ENCODE measurements at places on chromosomes 3 and 15.

- no peak for DNase-seq
- H3K27me3 ChIP-seq = peaks cover 16% of the 10 kb centered on the region
- no peak overlapping the region for H3K4me3 ChIP-seq
- no peaks in the 10 kb centered on the region for H3K36me3 ChIP-seq
- H3K4me1 ChIP-seq = no peaks in the 10 kb centered on the region
- no peak overlapping the region for H3K27ac ChIP-seq
Measured at GRCh38 chr3:134029256-134029733, 430 bp downstream of the SLCO2A1 start.

DNA sequence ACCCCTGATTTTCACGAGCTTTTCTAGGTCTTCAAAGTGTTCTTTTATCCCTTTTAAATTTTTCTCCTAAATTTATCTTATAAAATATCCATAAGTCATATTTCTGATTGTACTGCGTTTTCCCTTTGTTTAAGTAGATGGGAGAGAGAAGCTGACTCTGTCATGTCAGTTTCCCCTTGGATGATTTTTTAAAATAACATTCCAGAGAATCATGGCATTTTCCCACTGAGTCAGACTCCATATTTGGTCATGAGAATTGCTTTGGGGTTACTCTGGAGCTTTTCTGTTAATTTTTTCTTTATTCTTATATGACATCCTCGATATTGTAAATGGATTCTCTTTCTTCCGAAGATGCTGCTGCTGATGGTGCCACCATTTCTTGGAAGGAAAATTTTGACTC lies 28.6 kb upstream of the UMPS start:
- H3K36me3 ChIP-seq = no peaks in the 10 kb centered on the region
- H3K27ac ChIP-seq = no peak overlapping the region
- no peaks in the 10 kb centered on the region for H3K4me1 ChIP-seq
- H3K27me3 ChIP-seq = no peaks in the 10 kb centered on the region
- no peak for DNase-seq

DNA sequence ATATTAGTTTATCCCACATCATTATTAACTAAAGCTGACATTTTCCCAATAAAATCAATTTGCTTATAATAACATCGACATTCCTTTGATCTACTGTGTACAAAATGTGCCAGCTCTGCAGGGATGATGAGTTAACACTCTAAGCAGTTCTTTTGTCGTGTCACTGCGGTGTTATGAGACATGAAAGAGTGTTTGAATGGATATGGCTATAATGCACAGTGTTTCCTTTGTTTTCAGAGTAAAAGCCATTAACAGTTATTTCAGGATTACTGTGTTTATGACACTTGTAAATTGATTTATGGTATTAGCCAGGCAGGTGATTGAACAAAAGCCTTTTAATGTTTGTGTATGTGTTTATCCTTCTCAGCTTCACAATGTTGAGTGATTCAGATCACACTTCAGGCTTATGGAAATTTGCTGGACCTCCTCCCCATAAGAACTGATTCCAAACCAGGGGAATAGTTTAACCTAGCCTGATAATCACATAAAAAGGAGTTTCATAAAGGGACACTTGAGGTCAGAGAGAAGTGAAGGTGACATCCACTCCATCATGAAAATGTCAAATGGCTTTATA lies 115.7 kb downstream of the CHL1 start:
- no peaks in the 10 kb centered on the region for H3K36me3 ChIP-seq
- H3K4me1 ChIP-seq = no peaks in the 10 kb centered on the region
- H3K4me3 ChIP-seq = no peak overlapping the region
- no peaks in the 10 kb centered on the region for H3K27me3 ChIP-seq
- no peak for DNase-seq
- H3K27ac ChIP-seq = no peak overlapping the region

- peaks cover 11% of the 10 kb centered on the region for H3K4me1 ChIP-seq
- no peak within 1 kb of the TSS for H3K27ac ChIP-seq
- H3K36me3 ChIP-seq = no peaks in the 10 kb centered on the region
- peak; percentile 42 for DNase-seq
- no peaks in the 10 kb centered on the region for H3K27me3 ChIP-seq
Measured at GRCh38 chr3:9951962-9952805, at the start of gene PRRT3. Gene PRRT3 (minus strand): TSS chr3:9952408. CDS start chr3:9950115, 2,293 bp downstream.

DNA sequence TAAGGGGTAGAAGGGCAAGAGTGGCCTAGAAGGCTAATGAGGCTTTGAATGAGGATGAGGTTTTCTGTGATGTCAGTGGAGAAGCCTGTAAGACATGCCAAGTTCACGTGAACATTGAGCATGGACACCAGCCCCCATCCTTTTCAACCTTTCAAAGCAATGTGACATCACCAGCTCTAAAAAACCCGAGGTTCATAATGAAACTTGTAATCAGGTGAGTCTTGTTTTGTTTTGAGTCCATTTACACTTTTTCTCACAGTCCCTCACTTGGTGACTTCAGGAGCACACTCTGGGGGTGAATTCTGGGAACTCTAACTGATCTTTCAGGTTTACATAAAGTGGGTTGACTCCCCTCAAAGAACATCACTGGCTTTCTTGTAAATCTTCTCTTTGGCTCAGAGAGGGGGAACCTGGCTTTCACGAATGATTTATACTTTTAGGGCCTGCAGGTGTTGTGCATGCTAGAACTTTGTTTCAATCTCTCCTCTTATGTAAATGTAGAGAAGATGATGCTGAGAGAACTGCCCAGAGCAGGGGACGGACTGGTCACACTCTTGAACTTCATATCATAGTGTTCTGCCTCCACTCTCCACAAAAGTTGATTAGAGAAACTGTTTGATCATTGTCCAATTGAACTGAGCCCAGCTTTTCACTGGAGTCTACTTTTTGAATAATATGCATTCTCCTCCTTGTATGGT lies 224.7 kb upstream of the SATB1 start:
- no peak overlapping the region for H3K27ac ChIP-seq
- no peak for DNase-seq
- H3K4me3 ChIP-seq = no peak overlapping the region
- H3K27me3 ChIP-seq = no peaks in the 10 kb centered on the region
- H3K4me1 ChIP-seq = peaks cover 8% of the 10 kb centered on the region

DNA sequence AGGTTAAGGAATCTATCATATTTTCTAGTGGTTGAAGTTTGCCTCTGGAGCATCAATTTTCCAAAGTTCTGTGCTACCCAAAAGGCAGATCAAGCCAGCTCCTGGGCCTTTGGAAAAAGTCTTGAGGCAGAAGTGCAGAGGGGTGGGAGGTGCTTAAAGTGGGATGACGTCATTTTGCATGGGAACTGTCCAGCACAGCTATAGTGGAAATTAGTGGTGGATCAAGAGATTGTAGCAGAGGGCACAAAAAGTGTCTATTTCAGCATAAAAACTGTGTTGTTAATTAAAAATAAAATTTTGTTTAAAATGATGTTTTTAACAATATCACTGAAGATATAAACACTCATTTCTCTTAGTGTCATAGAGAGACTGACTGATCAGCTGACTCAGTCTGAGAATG lies 221.9 kb downstream of the LRRN1 start:
- no peak overlapping the region for H3K4me3 ChIP-seq
- no peaks in the 10 kb centered on the region for H3K27me3 ChIP-seq
- no peaks in the 10 kb centered on the region for H3K36me3 ChIP-seq
- DNase-seq = no peak
- no peaks in the 10 kb centered on the region for H3K4me1 ChIP-seq

DNA sequence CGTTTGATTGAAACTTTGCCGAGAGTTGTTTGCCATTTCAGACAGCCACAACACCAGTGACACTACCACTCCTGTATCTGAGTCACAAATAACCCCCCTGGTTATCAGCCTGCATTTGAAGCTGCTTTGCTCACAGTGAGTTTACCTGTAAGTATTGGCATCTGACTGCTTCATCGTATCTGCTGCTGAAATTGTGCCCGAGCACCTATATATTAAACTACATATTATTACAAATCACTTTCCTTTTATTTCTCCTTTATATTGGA lies 39.2 kb upstream of the SPSB4 start:
- no peak overlapping the region for H3K27ac ChIP-seq
- no peak for DNase-seq
- peaks cover 5% of the 10 kb centered on the region for H3K27me3 ChIP-seq
- no peak overlapping the region for H3K4me3 ChIP-seq

DNA sequence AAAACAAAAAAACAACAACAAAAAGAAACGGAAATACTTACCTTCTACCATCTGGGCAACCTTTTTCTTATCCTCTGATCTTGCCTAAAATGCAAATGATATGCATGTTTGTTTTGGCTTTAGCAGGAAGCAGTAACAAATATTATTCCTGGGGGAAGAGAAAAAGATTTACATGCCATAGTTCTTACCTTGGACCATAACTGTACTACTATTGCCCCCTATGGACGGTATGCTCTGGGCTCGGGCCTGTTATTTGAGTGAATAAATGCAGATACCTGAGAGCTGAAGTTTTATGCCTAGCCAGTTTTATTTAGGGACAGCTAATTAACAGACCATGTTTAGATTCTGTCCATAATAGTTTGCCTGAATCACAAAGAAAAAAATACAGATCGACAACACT lies 12.6 kb upstream of the STARD5 start:
- peak; percentile 13 for DNase-seq
- H3K4me1 ChIP-seq = peaks cover 2% of the 10 kb centered on the region
- H3K4me3 ChIP-seq = no peak overlapping the region
- no peaks in the 10 kb centered on the region for H3K36me3 ChIP-seq
- no peaks in the 10 kb centered on the region for H3K27me3 ChIP-seq

GRCh38 chr3:123716411-123716810 lies 131.6 kb upstream of the HACD2 start:
- no peaks in the 10 kb centered on the region for H3K36me3 ChIP-seq
- no peak overlapping the region for H3K27ac ChIP-seq
- H3K4me1 ChIP-seq = no peaks in the 10 kb centered on the region
- H3K27me3 ChIP-seq = no peaks in the 10 kb centered on the region
- no peak overlapping the region for H3K4me3 ChIP-seq

DNA sequence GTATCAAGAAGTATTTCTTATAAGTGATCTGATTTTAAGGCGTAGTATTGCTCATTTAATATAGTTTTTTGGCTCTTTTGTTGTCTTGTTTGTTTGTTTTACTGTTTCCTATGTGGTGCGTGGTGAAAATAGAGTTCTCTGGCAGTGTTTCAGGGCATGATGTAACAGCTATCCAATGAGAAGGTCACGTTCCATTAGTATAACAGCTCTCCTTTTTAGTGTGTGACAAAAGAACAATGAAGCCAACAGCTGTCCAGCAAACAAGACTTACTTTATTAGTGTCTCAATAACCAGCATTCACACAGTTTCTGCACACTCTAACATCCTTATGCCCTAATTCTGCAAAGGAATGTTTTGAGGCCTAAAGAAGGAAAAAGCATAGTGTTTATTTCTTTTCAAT lies 127.9 kb downstream of the SLC25A26 start:
- DNase-seq = no peak
- no peak overlapping the region for H3K4me3 ChIP-seq
- no peaks in the 10 kb centered on the region for H3K4me1 ChIP-seq
- H3K27me3 ChIP-seq = no peaks in the 10 kb centered on the region

DNA sequence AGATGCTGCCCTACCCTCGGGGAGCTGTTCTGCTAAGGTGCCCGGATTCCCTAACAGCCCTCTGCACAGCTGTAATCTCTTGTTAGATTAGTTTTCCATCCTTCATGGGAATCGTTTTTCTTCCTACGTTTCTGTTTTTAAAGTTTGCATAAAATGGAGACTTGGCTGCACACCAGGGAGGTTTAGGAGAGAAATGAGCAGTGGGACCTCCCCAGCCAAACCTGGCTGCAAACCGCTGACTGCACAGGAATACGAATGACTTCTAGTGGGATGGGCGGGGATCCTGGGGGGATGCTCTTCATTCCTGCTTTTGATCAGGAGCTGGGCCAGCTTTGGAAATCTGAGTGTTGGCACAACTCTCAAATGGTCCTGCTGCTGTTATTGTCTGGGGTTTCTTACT lies 77.5 kb downstream of the THSD4 start:
- no peaks in the 10 kb centered on the region for H3K27me3 ChIP-seq
- no peak for DNase-seq
- H3K4me3 ChIP-seq = no peak overlapping the region
- no peaks in the 10 kb centered on the region for H3K4me1 ChIP-seq
- no peak overlapping the region for H3K27ac ChIP-seq

GRCh38 chr3:153354641-153355040 lies 192.6 kb downstream of the RAP2B start:
- no peaks in the 10 kb centered on the region for H3K27me3 ChIP-seq
- no peaks in the 10 kb centered on the region for H3K4me1 ChIP-seq
- no peak overlapping the region for H3K27ac ChIP-seq
- H3K36me3 ChIP-seq = no peaks in the 10 kb centered on the region
- no peak overlapping the region for H3K4me3 ChIP-seq

DNA sequence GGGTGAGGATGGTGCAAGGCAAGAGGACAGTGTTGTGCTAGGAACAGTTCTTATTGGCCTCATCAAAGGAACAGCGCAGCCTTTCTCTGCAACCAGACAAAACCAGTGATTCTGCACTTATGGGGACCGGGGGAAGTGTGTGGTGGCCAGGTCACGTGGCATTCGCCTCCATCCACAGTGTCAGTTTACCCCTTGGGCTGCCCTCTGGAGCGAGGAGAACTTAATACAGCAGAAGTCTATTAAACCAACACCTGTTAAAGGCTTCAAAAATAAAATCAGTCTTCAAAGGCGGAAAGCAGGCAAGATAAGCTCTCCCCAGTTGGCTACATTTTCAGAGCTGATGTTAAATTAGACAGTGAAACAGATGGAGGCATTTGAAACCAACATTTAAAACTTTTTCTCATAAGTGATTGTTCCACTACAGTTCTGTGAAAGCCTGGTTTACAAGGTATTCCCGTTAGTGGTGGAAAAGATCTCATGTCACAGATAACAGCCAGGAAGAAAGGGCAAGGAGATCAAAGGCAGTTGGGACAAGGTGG lies 75.2 kb downstream of the LRIG1 start:
- no peak for DNase-seq
- no peaks in the 10 kb centered on the region for H3K36me3 ChIP-seq
- no peak overlapping the region for H3K27ac ChIP-seq
- H3K4me3 ChIP-seq = no peak overlapping the region

GRCh38 chr15:99167640-99168039 lies 62.8 kb downstream of the SYNM start:
- H3K27me3 ChIP-seq = no peaks in the 10 kb centered on the region
- H3K4me1 ChIP-seq = no peaks in the 10 kb centered on the region
- no peaks in the 10 kb centered on the region for H3K36me3 ChIP-seq
- H3K4me3 ChIP-seq = no peak overlapping the region
- H3K27ac ChIP-seq = no peak overlapping the region

- no peaks in the 10 kb centered on the region for H3K36me3 ChIP-seq
- H3K27ac ChIP-seq = no peak overlapping the region
- peaks cover 60% of the 10 kb centered on the region for H3K4me1 ChIP-seq
- no peak for DNase-seq
- no peak overlapping the region for H3K4me3 ChIP-seq
- H3K27me3 ChIP-seq = no peaks in the 10 kb centered on the region
Measured at GRCh38 chr3:183517607-183518006, 37.9 kb downstream of the KLHL6 start.

DNA sequence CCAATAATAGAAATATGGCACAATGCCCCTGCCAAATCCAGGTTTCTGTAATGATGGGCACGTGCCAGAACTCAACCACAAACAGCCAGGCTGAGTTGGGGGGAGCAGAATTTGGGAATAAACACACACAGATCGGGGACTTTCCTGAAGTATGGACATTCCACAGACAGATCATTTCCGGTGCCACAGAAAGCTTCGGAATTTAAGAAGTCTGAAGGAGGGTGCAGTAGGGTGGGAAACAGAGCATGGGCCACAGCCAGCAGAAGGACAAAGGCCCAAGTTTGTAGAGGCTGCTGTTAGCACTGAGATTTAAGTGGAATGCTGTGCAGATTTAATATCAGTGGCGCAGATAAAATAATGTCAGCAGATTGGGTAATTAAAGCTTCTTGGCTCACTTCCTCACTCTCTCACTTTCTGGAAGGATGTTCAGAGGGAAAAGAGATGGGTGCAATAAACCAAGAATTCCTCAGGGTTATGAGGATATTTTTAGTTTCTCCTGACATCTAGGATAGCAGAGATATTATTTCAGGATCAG lies 67.4 kb downstream of the MYLK start:
- H3K4me1 ChIP-seq = no peaks in the 10 kb centered on the region
- no peak overlapping the region for H3K27ac ChIP-seq
- no peak overlapping the region for H3K4me3 ChIP-seq
- no peaks in the 10 kb centered on the region for H3K27me3 ChIP-seq
